ENCODE measurements at places on chromosomes 11 and 22. TPM values are rescaled to one million over a fixed set of nuclear protein-coding genes. Genes with fewer than 3 reads are reported as not detected.

Gene FADS2
- total RNA-seq, result 5.2 TPM

Gene OR51E2
- total RNA-seq, result not detected

GRCh38 chr11:22151649-22152197 is 41.2 kb upstream of the ANO5 start:
- no peak for DNase-seq

DNA sequence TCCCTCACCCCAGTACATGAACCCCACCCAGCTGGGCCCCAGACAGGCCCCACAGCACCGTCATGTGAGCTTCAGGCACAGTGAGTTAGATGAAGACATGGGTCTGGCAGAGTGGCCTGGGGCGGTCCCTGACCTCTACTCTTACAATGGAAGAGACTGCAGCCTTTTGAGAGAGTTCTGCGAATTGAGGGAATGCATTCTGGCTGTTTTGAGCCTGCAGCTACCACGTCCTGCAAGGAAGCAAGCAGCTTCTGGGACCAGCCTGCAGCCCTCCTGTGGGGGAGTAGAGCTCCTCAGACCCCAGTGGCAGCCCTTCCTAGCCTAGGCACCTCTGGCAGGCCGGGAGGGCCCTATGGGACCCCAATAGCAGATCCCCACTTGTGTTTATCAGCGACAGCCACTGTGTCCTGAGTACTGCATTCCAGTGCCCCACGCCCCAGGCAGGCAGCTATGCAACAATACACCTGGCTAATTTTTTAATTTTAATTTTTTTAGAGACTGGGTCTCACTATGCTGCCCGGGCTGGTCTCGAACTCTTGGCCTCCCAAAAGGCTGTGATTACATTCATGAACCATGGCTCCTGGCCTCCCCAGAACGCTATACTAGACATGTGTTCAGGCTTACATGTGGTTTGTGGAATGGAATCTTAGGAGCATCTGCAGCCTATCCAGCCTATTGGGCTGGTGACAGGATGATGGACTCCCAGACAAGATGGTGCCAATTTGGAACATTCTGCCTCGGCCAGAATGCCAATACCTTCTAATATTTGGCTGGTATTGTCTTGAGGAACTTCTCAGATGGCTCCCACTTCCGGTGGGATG is 717 bp upstream of the SLC7A4 start:
- DNase-seq, result no peak
